Mononuclear cell (primary cell): ENCODE measurements at places on chromosomes 6 and 20. TPM values are rescaled to one million over a fixed set of nuclear protein-coding genes. Genes with fewer than 3 reads are reported as not detected.

EDN1 gene
- total RNA-seq: 4.9 TPM

EFCAB8 gene
- 0.73 TPM for total RNA-seq

GFRA4 gene
- total RNA-seq: not detected

TFAP2A gene
- total RNA-seq: not detected

IMPG1 gene
- not detected for total RNA-seq

WFDC12 gene
- total RNA-seq: not detected

CALHM4 gene
- total RNA-seq: 0.21 TPM

ANKRD66 gene
- not detected for total RNA-seq

RBPJL gene
- total RNA-seq: not detected

MACROD2 gene
- total RNA-seq: 1.7 TPM
